Pancreas (tissue), 10 donors: ENCODE measurements at places on chromosomes 1 and 21. TPM values are rescaled to one million over a fixed set of nuclear protein-coding genes. Genes with fewer than 3 reads are reported as not detected.

Gene NMNAT2
- 0.42 TPM for total RNA-seq

Gene HJV
- not detected for total RNA-seq

Gene FALEC
- not detected for total RNA-seq

- DNase-seq: no peak
These were observed 866.6 kb downstream of the USP25 start for GRCh38 chr21:16596369-16596768.

GRCh38 chr21:38496224-38496623 is 2.1 kb downstream of the ERG start:
- no peak for DNase-seq

GRCh38 chr1:170375082-170375723 is 156.8 kb upstream of the GORAB start:
- no peak for DNase-seq

DNA sequence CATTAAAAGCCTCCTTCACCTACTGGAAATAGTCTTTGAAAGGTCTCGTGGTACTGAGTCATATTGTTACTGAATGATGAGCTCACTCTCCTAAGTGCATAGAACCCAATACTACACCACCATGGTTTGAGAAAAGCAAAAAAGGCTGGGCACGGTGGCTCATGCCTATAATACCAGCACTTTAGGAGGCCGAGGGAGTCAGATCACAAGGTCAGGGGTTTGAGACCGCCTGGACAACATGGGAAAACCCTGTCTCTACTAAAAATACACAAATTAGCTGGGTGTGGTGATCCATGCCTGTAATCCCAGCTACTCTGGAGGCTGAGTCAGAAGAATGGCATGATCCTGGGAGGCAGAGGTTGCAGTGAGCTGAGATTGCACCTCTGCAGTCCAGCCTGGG is 3.3 kb upstream of the HNRNPCL1 start:
- DNase-seq: no peak

- DNase-seq: no peak
These were observed 46.6 kb upstream of the DUSP10 start for GRCh38 chr1:221788466-221788865.

- no peak for DNase-seq
These were observed 131.4 kb upstream of the RAB4A start for GRCh38 chr1:229139331-229140118.

DNA sequence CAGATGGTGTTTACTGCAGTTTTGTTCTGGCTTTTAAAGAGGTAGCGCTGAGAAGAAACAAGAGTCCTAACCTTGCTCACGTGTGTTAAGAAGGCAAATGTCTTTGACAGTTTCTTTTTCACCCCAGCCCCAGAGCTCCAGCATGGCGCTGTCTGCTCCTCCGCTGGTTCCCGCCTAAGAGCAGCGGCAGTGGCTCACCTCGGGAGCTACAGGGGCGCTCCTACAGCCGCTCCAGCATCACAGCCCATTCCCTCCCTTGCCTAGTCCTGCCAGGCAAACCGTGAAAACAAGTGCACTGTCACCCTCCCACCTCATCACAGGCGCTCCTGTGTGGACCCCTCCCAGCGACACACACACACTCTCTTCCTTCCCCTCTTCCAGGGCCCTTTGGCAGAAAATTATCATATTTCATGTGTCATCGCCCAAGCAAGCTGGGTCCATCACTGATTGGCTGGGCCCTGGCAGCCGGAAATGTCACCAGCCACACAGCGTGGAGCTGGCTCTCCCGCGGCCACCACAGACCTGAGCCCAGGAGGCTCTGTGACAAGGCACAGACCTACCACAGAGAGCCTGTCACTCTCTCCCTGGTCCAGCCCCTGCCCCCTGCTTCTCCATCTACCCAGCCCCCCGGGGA is 1.2 kb upstream of the HIVEP3 start:
- no peak for DNase-seq

- DNase-seq: no peak
These were observed 11.5 kb downstream of the SLC2A7 start for GRCh38 chr1:9014475-9015375.

DNA sequence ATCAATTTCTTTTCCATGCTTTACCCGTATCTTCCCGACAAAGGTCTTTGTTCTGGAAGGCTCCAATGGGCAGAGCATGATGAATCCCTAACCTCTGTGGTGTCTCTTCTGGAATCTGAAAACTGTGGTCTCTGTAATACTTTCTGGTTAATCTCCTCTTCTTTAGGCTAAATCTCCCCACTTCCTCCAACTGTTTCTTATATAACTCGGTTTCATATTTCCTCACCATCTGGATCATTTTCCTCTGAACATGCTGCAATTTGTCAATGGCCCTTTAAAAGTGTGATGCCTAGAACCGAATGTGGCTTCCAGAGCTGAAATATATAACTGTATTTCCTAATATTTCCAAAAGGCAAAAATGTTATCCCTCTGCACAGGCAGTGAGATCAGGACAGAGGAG is 66.1 kb downstream of the ALG14 start:
- no peak for DNase-seq

DNA sequence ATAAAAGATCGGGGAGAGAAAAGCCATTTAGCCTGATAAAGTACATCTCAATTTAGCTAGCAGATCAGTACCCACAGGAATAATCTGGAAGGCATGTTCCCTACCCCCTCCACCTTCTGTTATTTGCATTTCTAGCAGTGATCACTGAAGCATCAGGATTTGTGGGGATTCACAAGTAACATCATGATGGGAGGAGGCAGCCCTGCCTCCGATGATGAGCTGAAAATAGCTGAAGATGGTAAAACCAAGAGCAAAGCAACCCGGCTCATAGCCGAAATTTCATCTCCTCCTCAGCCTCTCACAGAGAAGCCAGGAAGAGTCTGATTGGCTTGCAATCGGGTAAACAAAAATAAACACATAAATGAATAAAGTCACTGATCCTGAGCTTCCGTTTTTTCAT is 2.4 kb downstream of the CCSAP start:
- no peak for DNase-seq

DNA sequence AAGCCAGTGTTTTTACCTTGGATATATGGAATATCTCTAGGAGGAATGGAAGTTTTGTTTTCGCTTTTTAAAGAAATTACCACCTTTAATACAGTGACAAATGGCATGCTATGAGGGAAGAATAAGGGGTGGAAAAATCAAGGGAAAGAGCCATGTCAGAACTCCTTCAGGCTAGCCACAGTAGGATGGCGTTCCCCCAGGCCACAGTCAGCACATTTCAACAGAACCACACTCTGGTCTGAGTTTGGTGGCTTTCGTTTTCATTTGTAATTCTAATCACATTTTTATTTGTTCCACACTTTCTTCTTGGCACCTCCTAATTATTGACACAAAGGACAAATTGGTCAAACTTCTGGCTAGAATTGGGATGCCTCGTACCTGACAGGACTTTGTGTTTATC is 60.3 kb upstream of the RCOR3 start:
- DNase-seq: no peak

DNA sequence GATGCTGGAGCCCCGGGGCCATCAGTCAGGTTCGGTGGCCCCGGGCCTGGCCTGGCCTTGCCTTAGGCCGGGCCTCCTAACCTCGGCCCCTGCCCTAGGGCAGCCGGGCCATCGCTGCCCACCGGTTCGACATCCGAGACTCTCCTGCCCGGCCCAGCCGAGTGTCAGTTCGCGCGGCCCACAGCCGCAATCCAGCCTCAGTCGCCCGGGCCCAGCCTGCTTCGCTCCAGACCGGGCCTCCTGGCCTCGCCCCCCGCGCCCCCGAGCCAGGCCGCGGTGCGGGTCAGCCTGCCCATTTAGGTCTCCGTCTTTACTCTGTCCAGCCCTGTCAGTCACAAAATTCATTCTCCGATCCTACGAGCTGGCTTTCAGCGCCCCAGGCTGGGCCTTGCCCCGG is 777 bp downstream of the LRRC41 start:
- peak; percentile 33 for DNase-seq
